ENCODE measurements at places on chromosomes 2 and 18.

- DNase-seq = no peak
Observed at GRCh38 chr18:44130376-44130942, 550.2 kb upstream of the SETBP1 start.

- no peak for DNase-seq
Observed at GRCh38 chr2:230557065-230557464, 141.1 kb downstream of the SP100 start.

- no peak for DNase-seq
Observed at GRCh38 chr2:25590921-25591505, 82.4 kb downstream of the DTNB start.

- no peak for DNase-seq
Observed at GRCh38 chr2:877747-878146, 72.9 kb upstream of the SNTG2 start.

DNA sequence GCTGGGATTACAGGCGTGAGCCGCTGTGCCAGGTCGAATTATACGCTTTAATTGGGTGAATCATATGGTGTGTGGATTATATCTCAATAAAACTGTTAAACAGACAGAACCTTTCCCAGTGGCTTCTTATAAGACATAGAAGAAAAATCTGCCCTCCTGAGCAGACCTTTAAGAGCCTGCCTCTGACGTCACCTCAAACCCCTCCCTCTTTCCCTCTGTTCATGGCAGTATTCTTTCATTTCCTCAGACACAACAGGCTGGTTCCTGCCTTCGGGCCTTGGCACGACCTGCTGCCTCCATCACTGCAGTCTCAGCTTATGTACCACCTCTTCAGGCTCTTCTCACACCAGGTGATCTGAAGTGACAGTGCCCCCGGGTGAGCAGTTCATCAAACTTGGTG is 14.0 kb upstream of the PDIA6 start:
- no peak for DNase-seq

DNA sequence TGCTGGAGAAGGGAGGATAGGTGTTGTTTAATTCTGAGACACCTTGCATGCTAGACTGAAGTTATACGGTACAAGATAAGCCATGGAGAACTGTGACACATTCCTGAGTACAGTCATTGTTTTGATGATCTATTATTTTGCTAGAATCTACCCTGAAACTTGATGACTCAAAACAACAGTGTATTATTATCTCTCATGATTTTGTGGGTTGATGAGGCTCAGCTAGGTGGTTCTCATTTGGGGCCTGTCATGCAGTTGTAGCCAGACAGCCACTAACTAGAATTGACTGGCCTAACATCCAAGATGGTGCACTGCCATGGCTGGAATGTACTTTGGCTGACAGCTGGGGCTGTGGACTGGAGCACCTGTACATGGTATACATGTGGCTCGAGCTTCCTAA is 5.4 kb upstream of the IL1R1 start:
- DNase-seq = no peak

- DNase-seq = no peak
Observed at GRCh38 chr18:55400590-55401541, 187.1 kb downstream of the TCF4 start.

- DNase-seq = no peak
Observed at GRCh38 chr2:241393524-241394196, 37.6 kb downstream of the FARP2 start.

DNA sequence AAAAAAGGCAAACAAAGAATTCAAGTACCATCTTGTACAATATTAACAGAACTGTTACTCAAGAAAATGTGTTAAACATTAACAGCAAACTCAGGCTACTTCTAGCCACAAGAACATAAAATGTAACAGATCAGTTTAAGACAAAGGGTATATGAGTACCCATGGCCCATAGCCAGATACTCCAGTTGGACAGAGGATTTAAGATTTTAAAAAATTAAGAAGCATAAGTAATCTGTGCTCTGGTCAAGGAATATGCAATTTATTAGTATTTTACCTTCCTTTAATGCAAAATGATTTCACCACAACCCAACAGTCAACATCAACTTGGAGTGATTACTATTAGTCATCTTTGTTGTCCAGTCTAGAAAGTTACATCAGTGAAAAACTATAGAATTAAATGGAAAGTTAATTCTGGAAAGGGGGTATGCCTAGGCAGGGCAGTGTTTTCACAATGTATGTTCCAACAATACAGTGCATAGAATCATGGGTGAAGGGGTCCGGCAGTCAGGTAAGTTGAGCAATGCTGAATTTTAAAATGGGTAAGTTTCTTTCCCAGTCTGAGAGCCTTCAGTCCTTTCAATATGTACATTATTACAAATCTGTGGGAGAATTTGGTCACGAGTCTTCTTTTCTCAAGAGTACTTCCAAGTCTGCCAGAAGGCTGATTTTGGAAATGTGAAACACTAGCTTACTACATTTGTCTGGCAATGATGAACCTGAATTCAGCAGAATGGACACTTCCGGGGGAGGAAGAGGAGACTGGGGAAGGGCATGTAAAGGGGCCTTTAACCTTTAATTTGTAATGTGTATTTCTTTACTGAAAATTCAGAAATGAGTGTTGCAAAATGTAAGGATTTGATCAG is 34.5 kb downstream of the SFT2D3 start:
- no peak for DNase-seq

GRCh38 chr2:74002505-74003421 is 18.1 kb downstream of the TET3 start:
- DNase-seq = no peak

GRCh38 chr2:107775791-107776190 is 50.9 kb upstream of the RGPD4 start:
- no peak for DNase-seq

DNA sequence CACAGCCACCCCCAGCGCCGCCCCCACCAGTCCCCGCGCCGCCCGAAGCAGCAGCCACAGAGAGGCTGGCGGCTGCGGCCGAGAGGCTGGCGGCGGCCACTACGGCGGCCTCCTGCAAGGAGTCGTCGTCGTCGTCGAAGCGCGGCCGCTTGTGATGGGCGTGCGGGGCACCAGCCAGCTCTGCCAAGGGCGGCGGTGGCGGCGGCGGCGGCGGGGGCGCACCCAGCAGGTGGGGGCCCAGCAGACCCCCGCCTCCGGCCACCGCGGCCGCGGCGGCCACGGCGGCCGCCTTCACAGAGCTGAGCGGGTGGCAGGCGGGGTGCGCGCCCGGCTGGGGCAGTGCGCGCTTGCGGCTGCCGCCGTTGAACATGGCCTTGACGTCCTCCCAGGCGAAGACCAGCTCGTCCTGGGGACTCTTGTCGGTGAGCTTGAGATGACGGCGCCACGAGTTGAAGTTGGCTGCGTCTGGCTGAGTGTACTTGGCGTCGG is 3.3 kb downstream of the SKOR2 start:
- DNase-seq = no peak

DNA sequence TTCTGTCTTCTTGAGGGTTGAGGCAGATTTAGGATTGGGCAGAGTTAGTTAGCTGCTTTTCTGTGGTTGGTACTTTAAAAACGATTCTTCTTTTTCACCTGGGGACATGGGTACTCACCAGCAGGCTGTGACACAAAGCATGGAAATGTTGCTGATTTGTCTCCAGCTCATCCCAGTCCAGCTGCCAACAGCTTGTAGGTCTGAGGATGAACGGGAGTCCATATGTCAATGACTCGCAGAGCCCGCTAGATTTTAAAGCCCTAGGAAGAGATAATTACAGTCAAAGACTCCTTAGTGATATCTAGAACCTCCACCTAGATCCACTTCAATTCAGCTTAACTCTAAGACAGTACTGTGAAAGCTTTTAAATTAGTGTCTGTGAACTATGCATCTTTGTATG is 20.8 kb downstream of the DOK1 start:
- no peak for DNase-seq

- DNase-seq = no peak
Observed at GRCh38 chr2:189402932-189403331, 38.3 kb upstream of the WDR75 start.

- DNase-seq = no peak
Observed at GRCh38 chr2:8409461-8410260, 272.2 kb upstream of the ID2 start.
